ENCODE measurements at places on chromosomes 6 and 20. TPM values are rescaled to one million over a fixed set of nuclear protein-coding genes. Genes with fewer than 3 reads are reported as not detected.

GRCh38 chr6:8803181-8803760, 367.9 kb upstream of the SLC35B3 start:
- no peaks in the 10 kb centered on the region for H3K4me1 ChIP-seq
- no peaks in the 10 kb centered on the region for H3K27me3 ChIP-seq
- H3K36me3 ChIP-seq: no peaks in the 10 kb centered on the region

BPIFB1 gene
- total RNA-seq: not detected

GRCh38 chr20:31587545-31588389, 17.3 kb upstream of the ID1 start:
- DNase-seq: no peak
- peaks cover 5% of the 10 kb centered on the region for H3K27me3 ChIP-seq
- H3K36me3 ChIP-seq: no peaks in the 10 kb centered on the region
- H3K4me3 ChIP-seq: peak overlapping the region; percentile 59

DNA sequence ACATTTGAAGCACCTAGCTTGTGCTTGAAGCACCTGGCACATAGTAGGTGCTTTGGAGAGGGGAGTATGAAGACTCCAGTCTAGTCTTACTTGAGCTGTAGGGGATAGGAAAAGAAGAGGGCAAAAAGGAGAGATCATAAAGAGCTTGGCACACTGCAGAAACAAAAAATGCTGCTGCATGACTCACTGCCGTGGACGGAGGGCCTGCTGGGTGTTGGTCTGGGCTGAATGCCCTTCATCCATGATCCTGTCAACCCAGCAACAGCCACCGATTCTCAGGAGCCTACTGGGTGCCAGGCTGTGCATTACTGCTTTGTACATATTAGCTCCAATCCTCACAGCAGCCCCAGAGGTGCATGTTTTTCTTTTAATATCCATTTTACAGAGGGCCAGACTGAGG, 6.0 kb downstream of the PDYN start:
- H3K27me3 ChIP-seq: no peaks in the 10 kb centered on the region
- no peak for DNase-seq
- H3K27ac ChIP-seq: no peak overlapping the region
- H3K4me3 ChIP-seq: no peak overlapping the region
- no peaks in the 10 kb centered on the region for H3K4me1 ChIP-seq

DNA sequence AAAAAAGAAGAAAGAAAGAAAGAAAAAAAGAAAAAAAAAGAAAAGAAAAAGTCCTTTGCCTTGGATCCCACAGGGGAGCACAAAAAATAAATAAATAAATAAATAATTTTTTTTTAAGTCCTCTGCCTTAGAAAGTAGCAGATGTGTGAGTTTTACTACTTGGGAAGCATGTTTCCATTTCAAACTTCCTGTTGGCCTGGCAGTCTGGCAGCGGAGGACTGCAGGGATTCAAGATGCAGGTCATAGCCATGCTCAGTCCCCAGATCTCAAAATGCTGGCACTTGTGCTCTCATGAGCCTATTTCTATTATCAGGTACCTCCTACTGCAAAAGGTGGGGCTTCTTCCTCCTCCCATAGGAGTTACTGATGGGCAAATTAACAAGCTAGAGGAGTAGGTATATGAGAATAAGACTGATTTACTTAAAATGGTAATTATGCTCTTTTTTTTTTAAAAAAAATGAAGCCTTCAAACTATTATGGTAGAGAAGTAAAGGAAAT, 54.2 kb upstream of the MAP7 start:
- no peak overlapping the region for H3K27ac ChIP-seq
- DNase-seq: no peak
- H3K4me3 ChIP-seq: no peak overlapping the region
- no peaks in the 10 kb centered on the region for H3K36me3 ChIP-seq
- no peaks in the 10 kb centered on the region for H3K4me1 ChIP-seq

CENPW gene
- 5.2 TPM for total RNA-seq

GRCh38 chr20:6680854-6681253, 86.6 kb upstream of the BMP2 start:
- no peak overlapping the region for H3K27ac ChIP-seq
- H3K4me1 ChIP-seq: no peaks in the 10 kb centered on the region
- H3K36me3 ChIP-seq: no peaks in the 10 kb centered on the region
- DNase-seq: no peak

DNA sequence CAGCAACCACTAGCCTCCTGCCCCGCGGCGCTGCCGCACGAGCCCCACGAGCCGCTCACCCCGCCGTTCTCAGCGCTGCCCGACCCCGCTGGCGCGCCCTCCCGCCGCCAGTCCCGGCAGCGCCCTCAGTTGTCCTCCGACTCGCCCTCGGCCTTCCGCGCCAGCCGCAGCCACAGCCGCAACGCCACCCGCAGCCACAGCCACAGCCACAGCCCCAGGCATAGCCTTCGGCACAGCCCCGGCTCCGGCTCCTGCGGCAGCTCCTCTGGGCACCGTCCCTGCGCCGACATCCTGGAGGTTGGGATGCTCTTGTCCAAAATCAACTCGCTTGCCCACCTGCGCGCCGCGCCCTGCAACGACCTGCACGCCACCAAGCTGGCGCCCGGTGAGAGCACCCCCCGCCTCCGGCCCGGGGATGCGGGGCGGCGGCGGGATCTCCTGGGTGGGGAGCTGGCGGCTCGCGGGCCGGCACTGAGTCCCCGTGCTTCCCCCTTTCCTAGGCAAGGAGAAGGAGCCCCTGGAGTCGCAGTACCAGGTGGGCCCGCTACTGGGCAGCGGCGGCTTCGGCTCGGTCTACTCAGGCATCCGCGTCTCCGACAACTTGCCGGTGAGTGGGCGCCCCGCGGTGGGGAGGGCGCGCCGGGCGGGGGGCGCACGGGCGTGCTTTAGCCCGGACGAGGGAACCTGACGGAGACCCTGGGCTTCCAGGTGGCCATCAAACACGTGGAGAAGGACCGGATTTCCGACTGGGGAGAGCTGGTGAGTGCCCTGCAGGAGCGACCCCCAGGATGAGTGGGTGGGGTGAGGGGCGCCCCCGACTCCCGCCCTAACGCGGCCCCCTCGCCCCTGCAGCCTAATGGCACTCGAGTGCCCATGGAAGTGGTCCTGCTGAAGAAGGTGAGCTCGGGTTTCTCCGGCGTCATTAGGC, 585 bp downstream of the PIM1 start:
- peak overlapping the region; percentile 97 for H3K4me3 ChIP-seq
- DNase-seq: peak; percentile 88
- H3K27ac ChIP-seq: peak overlapping the region; percentile 99
- peaks cover 23% of the 10 kb centered on the region for H3K36me3 ChIP-seq
- H3K4me1 ChIP-seq: peaks cover 41% of the 10 kb centered on the region

DNA sequence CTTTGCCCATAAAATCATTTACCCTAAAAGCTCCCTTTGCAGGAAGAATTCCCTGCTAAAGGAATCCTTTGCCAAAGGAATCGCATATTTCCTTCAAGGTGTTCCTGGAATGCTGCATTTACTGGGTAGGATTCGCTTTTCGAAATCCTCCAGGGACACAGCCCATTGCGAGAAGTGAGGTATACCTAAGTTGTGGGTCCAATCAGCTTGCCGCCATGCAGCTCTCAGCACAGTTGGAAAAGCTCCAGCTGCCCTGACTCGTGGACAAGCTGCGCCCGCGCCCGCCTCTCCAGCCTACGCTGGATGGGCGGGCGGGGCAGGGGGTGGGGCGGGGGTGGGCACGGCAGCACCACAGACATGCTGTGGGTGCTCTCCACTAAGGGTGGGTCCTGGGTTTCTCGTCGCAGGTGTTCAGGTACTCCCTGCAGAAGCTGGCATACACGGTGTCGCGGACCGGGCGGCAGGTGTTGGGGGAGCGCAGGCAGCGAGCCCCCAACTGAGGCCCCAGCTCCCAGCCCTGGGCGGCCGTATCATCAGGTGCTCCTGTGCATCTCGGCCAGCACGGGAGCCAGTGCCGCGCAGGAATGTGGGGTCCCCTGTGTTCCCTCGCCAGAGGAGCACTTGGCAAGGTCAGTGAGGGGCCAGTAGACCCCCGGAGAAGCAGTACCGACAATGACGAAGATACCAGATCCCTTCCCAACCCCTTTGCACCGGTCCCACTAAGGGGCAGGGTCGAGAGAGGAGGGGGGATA, 1.4 kb downstream of the NNAT start:
- H3K27ac ChIP-seq: peak overlapping the region; percentile 97
- no peaks in the 10 kb centered on the region for H3K27me3 ChIP-seq
- H3K4me1 ChIP-seq: peaks cover 85% of the 10 kb centered on the region
- no peaks in the 10 kb centered on the region for H3K36me3 ChIP-seq
- peak; percentile 91 for DNase-seq

- peak; percentile 56 for DNase-seq
- H3K36me3 ChIP-seq: no peaks in the 10 kb centered on the region
- H3K27me3 ChIP-seq: peaks cover 42% of the 10 kb centered on the region
These were observed at the start of gene SNAP91 for GRCh38 chr6:83708970-83709747. TSS of gene SNAP91 (minus strand) at chr6:83709101. CDS start at chr6:83707927, 1,174 bp downstream.

- no peaks in the 10 kb centered on the region for H3K4me1 ChIP-seq
- H3K27ac ChIP-seq: peak overlapping the region; percentile 79
- peak; percentile 98 for DNase-seq
- peak overlapping the region; percentile 13 for H3K4me3 ChIP-seq
- H3K36me3 ChIP-seq: no peaks in the 10 kb centered on the region
- H3K27me3 ChIP-seq: no peaks in the 10 kb centered on the region
These were observed 130.5 kb downstream of the CEBPB start for GRCh38 chr20:50320901-50321796.

GRCh38 chr6:42984924-42985475, 630 bp downstream of the PPP2R5D start:
- H3K4me1 ChIP-seq: peaks cover 41% of the 10 kb centered on the region
- peak overlapping the region; percentile 88 for H3K4me3 ChIP-seq
- H3K27ac ChIP-seq: peak overlapping the region; percentile 89
- H3K36me3 ChIP-seq: no peaks in the 10 kb centered on the region
- no peaks in the 10 kb centered on the region for H3K27me3 ChIP-seq
- DNase-seq: no peak

DNA sequence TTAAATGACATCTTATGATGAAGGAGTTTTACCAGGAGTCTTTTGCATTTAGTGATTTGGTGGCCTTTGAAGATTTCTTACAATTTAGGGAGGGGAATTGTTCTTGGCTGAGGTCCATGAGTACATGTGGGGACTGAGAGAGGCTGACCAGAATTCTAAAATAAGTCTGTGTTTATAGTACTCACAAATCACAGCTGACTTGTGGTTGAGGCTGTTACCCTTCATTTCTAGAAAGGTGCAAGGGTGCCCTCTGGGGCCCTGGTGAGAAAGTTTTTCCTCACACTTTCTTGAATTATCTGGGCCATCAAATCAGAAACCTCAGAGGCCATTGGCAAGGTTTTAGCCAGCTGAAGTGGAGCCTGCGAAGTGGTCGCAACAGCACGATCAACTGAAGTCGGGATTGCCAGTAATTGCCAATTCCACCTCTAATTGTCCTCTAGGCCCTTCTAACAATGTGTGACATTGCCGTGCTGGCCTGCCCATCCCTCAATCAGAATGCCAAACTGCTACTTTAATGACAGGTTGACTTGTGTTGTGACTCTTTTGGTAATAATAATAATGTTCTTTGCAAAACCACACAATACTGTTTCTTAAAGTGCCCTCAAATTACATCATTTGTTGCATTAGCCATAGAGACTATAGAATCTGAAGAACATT, 221.6 kb downstream of the OGFRL1 start:
- H3K27me3 ChIP-seq: no peaks in the 10 kb centered on the region
- no peaks in the 10 kb centered on the region for H3K4me1 ChIP-seq
- H3K36me3 ChIP-seq: no peaks in the 10 kb centered on the region
- no peak overlapping the region for H3K27ac ChIP-seq
- DNase-seq: peak; percentile 74
- H3K4me3 ChIP-seq: no peak overlapping the region

Measured in sigmoid colon (tissue), 7 donors.